ENCODE measurements at places on chromosomes 11 and 22. TPM values are rescaled to one million over a fixed set of nuclear protein-coding genes. Genes with fewer than 3 reads are reported as not detected.

DNA sequence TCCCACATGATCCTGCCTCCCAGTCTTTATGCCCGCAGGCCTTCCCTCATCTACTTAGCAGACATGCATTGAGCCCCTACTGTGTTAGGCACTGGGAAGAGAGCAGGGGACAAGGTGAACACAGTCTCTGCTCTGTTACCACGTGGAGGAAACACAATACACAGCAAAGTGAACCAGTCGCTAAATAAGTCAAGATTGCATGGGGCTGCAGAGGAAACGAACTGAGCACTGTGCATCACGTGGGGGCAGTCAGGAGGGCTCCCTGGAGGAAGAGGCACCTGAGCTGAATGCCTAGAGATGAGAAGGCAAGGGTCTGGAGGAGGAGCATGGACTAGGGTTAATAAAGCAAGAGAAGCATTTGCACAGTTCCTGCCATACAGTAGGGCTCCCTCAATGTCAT is 102.7 kb downstream of the MN1 start:
- DNase-seq, result no peak

GRCh38 chr22:47207846-47208554 is 445.6 kb downstream of the TBC1D22A start:
- no peak for DNase-seq

DNA sequence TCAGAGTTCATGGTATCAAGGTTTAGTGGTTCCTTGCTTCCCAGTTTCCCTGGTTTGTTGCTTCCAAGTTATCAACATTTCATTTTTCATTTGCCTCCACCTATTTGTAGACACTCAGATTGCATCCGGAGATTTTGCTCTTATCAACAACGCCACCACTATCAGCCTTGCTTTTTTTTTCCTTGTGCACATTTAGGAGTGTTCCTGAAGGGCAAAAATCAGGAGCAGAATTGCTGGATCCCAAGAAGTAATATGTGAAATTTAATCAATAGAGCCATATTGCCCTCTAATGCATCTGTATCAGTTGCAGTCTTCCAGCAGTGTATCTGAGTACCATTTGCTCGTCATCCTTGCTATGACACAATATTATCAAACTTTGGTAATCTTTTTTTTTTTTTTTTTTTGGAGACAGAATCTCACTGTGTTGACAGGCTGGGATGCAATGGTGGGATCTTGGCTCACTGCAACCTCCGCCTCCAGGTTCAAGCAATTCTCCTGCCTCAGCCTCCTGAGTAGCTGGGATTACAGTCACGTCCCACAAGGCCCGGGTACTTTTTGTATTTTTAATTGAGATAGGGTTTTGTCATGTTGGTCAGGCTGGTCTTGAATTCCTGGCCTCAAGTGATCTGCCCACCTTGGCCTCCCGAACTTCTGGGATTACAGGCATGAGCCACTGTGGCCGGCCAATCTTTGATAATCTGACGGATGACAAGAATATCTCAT is 42.1 kb upstream of the SEPTIN5 start:
- DNase-seq, result no peak

Gene SLC25A18
- total RNA-seq, result 2.2 TPM

GRCh38 chr22:44661070-44661469 is 40.9 kb upstream of the PRR5 start:
- DNase-seq, result no peak

Gene ADAMTS8
- total RNA-seq, result 0.42 TPM

DNA sequence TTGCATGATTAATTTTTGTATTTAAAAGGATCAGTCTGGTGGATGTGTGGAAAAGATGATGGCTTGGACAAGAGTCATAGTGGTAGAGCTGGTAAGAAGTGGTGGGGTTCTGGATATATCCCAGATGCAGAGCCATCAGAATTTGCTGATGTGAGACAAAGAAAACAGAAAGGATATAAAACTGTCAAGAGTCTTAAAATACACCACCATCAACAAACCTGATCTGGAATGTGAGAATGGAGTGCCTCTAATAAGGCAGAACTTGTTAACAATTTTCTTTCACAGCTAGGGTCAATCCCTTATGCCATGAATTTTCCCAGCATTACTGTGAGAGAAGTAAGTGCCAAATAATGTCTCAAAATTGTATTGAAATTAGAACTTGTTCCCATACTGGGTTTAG is 215.4 kb downstream of the METTL15 start:
- no peak for DNase-seq

Gene EXPH5
- 2.4 TPM for total RNA-seq

Gene PARVG
- 3.5 TPM for total RNA-seq

DNA sequence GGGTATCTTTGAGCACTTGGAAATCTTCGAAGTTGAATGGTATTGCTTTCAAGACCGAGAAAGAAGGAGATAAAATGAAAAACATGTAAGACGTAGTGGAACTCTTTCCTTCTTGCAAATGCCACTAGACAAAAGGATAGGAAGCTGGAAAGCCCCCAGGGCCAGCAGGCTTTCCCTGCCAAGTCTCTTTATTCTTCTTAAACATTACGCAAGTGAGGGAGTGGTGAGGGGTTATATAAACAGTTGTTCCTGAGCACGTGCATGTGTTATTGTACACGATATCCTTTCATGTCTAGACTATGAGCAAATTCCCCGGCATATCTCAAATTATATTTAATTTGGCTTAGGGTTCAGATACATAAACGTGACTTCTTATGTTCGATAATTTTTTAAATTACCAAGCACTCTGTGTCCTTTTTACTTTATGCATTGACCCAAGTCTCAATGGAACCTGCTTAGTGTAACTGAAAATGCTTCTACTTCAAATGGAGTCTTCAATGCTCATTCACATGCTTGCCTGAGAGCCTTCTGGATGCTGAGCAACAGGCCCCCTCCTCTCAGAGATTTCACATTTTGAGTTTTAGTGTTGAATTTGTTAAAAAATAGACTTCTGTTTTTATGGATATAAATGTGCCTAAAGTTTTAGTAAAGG is 59.0 kb downstream of the PPP2R1B start:
- peak; percentile 63 for DNase-seq

DNA sequence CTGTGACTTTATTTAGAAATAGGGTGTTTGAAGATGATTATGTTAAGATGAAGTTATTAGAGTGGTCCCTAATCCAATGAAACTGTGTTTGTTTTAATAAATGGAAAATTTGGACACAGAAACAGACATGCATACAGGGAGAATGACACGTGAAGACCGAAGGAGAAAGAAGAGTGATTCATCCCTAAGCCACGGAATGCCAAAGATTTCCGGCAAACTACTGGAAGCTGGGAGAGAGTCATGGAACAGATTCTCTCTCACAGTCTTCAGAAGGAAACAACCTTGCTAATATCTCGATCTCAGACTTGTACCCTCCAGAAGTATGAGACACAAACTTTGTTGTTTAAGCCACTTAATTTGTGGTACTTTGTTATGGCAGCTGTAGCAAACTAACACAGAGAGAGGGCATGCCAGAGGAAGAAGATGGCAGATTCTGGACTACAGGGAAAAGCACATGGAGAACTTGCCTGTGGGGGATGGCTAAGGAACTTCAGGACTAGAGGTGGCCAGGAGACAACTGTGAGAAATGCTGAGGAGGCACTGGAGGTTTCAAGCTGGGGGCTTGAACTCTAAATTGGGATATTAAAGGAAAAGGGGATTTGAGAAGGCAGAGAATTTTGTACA is 733.5 kb upstream of the CCDC90B start:
- no peak for DNase-seq

Gene OR51I1
- not detected for total RNA-seq

GRCh38 chr22:30425616-30426387 is at the start of gene MTFP1:
MTFP1 (plus strand) TSS chr22:30425768; CDS start chr22:30425880, 112 bp downstream.
- DNase-seq, result peak; percentile 71

DNA sequence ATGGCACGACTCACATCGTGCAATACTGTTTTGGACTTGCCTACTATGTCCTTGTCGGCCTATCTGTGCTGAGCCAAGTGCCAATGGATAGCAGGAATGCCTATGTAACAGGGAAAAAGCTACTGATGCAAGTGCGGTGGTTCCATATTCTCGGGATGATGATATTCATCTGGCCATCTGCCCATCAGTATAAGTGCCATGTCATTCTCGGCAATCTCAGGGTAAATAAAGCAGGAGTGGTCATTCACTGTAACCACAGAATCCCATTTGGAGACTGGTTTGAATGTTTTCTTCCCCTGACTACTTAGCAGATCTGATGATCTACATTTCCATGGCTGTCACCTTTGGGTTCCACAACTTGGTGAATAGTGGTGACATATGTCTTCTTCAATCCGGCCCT is 20.1 kb downstream of the OOSP3 start:
- DNase-seq, result no peak

Gene IL10RA
- total RNA-seq, result 6.0 TPM

DNA sequence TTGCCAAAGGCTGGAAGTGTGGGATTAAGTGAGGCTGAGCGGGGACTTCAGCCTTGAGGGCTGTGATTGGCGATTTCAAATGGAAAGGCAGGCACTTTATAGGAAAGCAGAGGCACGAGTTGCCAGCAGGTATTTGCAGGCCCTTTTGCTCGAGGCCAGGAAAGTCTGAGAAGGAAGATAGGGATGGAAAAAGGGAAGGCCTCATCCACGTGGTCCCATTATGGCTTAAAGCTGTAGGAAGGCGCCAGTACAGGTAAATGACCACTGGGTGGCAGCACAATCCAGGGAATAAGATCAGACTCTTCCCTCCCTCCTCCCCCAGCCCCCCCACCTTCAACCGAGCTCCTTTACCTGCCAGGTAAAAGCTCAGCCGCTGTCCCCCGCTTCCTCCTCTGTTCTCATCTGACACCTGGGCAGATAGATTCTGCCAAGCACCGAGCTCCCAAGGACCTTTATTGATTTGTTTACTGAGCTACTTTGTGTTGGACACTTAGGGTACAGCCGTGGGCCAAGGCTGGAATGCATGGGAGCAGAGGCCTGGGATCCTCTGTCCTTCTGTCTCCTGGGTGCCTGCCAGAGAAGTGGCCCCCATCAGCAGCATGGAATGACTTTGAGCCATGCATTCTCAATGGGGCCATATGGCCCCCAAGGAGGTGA is 7.5 kb downstream of the P2RX3 start:
- peak; percentile 64 for DNase-seq

- peak; percentile 52 for DNase-seq
These were observed 60.2 kb downstream of the ENDOD1 start for GRCh38 chr11:95149651-95150364.

GRCh38 chr11:6900327-6900999 is 8.2 kb upstream of the OR2D2 start:
- DNase-seq, result no peak

Gene RFPL1
- not detected for total RNA-seq
